ENCODE measurements at places on chromosomes 11 and 22.

- no peak for DNase-seq
Observed at GRCh38 chr22:41123151-41123550, 30.8 kb downstream of the EP300 start.

DNA sequence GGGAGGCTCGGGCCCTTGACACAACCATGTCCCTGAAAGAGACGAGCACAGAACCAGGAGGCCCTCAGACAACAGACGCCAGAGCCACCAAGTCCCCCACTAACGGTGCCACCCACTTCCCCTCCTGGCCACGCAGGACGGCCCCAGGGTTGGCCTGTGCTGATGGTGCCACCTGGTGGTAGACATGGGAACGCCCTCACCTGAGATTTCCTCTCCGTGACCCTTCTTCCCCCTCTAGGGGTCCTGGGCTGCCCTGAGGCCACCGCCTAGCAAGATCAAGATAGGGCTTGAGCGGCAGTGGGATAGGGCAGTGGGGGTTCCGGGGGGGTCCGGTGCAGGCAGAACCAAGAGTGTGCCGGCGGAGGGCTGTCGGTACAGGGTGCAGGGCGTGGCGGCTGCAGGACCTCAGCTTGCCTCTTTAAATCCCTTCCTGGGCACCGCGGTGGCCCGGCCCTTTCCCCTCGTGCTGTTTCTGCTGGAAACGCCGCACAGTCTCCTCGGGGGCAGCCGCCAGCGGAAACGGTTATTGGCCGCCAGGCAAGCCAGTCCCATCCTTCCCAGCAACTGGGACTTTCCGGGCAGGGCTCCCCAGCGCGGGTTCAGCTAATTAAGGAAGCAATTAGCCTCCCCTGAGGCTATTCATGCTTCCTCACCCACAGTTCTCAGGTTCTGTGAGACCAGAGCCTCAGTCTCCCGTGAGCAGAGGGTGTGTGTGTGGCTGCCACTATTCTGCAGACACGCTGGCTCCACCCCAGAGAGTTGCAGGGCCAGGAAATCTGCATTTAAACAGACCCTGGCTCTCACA is 5.5 kb upstream of the NFAM1 start:
- DNase-seq: peak; percentile 88

DNA sequence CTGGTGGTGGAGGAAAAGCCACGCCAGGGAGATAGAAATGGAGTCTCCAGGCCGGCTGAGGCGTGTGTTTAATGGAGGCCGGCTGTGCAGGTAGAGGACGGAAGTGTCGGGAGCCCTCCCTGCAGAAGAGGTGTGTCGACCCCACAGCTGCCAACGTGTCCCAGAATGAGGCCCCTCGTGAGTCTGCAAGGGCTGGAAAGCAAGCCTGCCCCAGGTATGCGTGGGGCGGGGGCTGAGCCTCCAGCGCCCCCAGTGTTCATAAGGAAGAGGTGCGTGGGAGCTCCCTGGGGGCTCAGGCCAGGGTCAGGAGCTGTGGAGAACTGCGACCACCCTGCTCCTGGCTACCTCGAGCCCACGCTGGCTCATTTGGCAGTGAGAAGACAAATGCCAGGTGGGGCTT is 38.0 kb upstream of the JAM3 start:
- no peak for DNase-seq

DNA sequence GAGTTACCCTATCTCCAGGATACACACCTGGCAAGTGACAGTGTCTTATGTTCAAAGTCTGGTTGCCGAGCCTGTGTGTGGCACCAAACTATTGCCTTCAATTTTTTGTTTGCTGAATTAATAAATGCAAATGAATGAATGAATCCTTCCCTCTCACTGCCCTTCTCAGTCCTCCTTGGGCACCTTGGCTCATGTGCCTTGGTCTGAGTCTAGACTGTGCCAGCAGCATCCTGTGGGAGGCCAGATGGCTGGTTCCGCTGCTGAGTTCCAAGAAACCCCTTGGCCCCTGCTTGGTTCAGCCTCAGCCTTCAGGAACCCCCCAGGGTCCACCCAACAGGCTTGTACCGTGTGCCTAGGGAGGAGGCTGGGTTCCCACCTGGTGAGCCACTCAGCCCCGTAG is 31.0 kb downstream of the TOB2 start:
- DNase-seq: no peak

DNA sequence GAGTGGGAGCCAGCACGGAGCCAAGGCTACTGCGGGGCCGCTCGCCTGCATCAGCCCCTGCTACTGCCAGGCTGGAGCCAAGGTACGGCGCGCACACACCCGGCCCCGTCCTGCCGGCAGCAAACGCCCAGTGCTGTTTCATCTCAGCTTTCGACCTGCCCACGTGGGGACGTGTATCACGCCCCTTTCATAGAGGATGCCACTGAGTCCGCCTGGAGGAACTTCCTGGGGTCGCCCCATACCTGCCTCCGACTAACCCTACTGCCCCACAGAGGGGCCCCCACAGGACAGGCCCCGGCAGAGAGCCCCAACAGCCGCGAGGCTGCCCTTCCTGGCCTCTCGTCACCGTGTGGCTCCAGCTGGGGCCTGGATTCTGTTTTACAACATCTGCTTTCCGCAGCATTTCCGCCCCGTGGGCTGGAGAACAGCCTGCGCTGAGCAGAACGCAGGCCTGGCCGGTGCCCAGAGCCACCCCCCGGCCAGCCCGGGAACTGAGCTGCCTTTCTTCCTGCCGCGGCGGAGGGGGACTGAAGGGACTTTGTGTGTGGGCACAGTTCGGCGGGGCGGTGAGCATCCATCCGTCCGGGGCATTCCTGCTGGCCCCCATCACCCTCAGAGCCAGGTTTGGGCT is 22.9 kb upstream of the ARHGAP8 start:
- DNase-seq: no peak

DNA sequence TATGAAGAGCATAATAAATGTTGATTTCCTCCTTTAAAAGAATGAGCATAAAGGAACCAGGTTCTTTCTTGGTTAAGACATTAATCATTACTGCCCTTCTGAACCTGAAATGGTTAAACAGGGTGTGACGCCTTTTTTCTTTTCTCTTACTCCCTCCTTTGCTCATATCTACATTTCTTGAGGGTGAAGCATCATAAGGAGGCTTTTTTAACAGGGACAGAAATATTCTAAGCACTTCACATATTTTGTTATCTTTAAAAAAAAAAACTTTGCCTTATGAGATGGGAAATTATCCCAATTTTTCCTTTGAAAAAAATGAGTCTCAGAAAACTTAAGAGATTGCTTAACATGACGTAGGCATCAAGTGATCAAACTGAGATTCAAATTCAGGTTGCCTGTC is 1036.3 kb upstream of the TENM4 start:
- DNase-seq: no peak

GRCh38 chr11:102527684-102528083 is 2.9 kb downstream of the MMP7 start:
- no peak for DNase-seq

- no peak for DNase-seq
Observed at GRCh38 chr11:78140392-78141077, 1.1 kb upstream of the ALG8 start.

DNA sequence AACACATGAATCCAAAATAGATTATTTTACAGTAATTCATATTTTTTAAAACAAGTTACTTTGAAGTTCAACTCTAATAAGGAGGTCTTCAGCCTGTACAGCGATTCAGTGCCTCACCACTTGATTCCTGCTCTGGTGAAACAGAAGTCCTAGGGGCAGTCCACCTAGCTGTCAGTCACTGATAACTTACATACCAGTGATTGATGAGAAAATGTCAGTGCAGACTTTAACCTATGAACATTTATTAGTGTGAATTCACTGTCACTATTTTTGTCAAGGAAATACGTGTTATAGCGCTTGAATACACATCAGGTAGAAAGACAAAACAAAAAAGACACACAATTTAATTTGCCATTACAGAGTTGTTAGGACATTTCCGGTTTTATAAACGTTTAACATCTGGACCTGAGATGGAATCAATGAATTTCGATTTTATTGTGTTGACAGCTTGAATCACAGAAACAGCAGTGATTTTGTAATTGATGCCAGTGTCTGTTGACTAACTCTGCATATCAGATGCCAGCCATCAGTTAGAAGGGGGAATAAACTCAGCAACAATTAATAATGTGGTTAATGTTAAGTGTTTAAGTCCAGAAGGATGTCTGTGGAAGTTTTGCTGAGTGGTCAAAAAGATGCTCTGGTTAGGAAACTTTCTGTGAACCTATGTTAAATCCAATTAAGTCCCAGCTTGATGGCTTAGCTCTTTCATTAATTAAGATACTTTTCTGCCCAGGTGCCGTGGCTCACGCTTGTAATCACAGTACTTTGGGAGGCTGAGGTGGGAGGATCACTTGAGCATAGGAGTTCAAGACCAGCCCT is 34.5 kb downstream of the ELF5 start:
- no peak for DNase-seq

DNA sequence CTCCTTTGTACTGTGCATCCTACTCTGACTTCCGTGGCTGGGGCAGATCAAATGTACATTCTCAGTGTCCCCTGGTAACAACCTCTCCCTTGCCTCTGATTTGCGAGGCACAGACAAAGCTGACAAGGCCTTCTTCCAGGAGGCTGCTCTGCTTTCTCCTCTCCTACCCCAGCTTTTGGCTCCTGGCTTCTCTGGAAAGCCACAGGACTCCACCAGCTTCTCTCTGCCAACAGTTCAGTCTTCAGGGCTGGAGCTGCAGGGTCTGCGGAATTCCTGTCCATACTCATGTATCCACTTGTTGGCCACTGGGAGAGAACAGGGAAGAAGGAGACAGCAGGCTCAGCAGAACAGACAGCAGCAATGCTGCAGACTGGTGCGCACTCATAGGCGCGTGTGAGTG is 44.4 kb downstream of the P4HA3 start:
- no peak for DNase-seq

- no peak for DNase-seq
Observed at GRCh38 chr11:134101282-134101681, 32.4 kb downstream of the JAM3 start.

DNA sequence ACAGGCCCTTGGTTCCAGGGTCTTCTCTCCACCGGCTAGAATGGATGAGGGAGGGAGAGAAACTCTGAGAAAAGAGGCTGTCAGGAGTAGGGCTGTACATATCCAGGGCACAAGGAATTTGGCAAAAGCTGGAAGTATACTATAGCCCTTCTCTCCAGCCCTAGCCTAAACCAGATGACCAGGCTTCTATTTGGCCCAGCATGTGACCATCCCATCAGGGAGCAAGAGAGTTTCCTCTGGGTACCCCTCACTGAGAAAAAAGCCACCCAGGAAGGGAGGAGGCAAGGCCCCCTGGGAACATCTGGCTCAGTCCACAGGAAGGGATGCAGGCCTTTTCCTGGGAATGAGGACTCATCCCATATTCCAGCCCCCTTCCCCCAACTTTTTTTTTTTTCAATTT is 8.3 kb downstream of the CD44 start:
- no peak for DNase-seq

- no peak for DNase-seq
Observed at GRCh38 chr22:44497218-44497904, 672 bp downstream of the RTL6 start.

DNA sequence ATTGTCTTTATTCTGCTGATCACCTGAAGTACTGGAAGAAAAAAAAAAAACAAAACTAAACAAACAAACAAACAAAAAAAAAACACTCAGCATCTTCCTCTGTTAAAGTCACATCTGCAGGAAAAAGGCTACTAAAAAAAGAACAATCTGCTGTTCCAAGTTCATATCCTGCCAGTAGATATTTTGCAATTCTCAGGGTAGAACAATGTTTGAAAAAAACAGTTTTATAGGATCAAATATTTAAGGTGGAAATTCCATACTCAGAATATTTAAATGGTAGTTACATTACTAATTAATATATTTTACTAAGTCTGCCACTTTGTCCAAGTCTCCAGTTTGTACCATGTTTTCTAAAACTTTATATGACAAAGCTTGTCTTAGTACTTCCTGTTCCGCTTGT is 175.2 kb downstream of the SBF2 start:
- DNase-seq: no peak

DNA sequence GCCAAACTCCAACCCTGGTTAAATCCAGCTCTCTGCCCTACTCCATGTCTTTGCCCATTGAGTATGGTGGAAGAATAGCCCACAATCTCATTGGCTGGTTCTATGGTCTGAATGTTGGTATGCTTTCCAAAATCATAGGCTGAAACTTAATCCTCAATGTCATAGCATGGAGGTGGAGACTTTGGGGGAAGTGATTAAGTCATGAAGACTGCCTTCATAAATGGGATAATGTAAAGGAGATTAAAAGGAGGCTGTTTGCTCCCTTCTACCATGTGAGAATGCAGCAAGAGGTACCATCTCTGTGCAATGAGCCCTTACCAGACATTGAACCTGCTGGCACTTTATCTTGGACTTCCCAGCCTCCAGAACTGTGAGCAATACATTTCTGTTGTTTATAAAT is 54.4 kb upstream of the FDX1 start:
- DNase-seq: no peak

- no peak for DNase-seq
Observed at GRCh38 chr11:75078233-75078632, 18.4 kb downstream of the OR2AT4 start.

DNA sequence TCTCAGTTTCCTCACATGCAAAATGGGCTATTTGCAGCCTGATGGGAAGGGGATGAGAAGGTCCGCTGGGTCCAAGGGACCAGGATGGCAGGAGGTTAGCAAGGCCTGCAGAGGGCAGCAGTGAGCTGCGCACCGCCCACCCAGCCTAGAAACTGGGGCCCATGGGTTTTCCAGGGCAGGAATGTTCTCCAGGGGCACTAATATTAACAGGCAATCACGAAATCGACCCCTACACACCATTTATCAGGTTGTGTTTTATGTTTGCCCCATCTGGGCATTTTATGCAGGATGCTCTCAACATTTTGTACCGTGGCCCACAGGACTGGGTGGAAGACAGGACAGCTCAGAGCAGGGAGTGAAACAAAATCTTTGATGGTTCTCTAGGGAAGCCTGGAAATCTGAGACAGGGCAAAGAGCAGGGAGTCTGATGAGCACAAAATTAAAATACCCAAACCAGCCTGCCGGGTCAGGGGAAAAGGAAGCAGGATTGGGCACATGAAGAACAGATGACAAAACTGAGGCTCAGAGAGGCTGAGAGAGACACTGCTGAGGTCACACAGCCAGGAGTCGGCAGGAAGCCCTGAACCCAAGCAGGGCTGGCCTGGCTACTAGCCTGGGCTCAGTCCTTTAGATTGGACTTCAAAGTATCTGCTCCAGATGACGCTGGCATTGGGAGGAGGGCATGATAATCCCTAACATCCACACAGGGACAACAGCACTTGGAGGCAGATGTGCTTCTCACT is 1.6 kb upstream of the BCR start:
- DNase-seq: peak; percentile 61

GRCh38 chr11:125304136-125304535 is 139.6 kb downstream of the PKNOX2 start:
- DNase-seq: no peak

- DNase-seq: no peak
Observed at GRCh38 chr11:12668166-12668565, 6.1 kb upstream of the TEAD1 start.

DNA sequence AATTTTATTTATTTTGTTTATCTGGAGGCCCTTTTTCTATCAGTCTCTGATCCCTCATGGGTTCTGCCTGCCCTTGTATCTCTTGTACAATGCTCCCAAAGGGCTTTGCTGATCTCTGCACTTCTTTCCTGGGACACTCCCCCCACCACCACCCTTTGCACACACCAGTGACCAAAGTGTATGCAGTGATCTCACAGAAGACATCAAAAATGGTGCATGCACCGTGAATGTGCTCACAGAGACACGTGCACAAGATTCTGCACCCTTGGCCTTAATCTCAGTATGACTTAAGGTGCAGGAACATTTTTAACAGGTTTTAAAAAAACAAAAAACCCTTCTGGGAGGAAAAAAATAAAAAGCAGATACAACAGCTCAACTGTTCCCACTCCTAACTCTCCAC is 12.2 kb upstream of the ADSL start:
- no peak for DNase-seq
